ENCODE measurements at places on chromosomes 7 and 10.
A peak's percentile ranks its signal among the peaks of the same experiment; 100 is the strongest.

DNA sequence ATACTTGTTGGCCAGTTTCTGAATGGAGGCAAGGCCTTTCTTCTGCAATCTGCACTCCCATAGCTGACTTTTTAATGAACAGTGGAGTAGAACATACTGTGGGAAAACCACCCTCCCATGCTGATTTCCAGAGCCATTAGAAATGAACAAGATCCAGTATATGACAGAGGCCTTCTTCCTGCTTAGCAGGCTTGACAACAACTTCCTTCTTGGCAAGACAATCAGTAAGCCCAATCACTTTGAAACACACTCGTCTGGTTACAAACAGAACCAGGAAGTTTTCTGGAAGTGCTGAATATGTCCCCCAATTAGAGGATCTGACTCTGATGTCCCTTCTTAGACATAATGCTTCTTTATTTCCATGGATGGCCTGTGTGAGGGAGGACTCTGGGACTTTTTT lies 103.4 kb downstream of the SAMD9 start:
- DNase-seq: no peak

DNA sequence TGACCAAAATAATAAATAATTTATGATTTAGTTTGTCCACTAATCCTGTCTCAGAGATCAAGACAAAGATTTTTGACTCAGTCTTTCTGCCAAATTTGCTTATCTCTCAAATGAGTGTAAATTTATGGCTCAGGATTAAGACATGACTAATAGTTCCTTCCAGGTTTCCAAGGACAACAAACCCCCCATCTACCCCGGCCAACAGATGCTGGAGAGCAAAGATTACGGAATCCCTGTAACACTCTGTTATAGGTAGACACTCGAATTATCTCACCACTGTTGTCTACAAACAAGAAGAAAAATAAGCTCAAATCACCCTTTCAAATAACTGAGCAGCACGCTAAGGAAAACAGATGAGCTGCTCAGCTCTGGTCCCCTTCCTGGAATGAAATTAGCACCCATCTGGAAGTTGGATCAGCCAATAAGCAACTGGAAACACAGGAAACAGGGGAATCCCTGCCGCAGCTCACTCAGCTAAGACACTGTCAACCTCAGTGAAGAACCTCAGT lies 56.8 kb upstream of the SVIL start:
- DNase-seq: no peak

- no peak for DNase-seq
Observed at GRCh38 chr7:93804726-93805125, 85.8 kb downstream of the TFPI2 start.

DNA sequence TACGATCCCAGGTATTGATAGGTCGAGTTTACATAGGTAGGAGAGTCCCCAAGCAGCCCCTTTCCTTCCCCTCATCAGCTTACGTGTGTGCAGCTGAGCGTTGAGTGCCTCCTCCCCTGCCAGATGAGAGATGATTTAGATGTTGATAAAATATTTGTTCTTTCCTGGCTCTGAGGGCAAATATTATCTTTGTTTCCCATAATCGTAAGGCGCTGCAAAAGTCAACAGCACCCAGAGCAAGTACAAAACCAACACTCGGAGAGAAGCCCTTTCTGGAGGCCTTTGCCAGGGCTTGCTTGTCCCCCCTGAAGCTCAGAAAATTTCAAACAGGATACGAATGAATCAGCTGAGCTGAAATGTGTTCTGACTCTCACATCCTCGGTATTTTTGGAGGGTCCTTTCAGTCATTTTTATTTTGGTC lies 683.2 kb downstream of the LRMDA start:
- DNase-seq: no peak

DNA sequence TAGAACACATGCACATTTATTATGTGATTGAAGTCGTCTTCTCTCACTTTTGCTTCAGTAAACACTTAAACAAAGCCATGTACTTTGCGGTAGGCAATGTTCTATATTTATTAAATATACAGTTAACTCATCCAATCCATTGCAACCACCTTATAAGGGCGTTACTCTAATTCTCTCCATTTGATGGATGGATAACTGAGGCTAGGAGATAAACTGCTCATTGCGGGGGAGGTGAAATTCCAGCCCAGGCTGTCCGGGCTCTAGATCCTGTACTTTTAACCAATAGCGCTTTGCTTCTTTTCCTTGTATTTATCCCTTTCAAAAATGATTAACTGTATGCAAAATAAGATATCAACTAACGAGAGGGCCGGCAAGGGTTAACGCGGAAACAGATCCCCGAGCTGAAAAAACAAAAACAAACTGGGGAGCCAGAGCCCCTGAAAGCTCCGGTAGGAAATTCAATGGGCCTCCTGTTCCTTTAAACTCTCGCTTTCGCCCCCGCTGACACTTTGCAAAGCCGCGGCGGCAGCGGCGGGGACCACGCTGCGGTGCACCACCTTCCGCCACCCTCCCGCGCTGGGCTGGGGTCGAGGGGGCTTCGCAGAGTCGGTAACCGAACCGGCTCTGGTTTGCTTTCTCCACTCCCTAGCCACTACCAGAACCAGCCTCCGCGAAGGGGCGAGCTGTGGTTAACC lies 1.0 kb upstream of the PLXDC2 start:
- peak; percentile 58 for DNase-seq

DNA sequence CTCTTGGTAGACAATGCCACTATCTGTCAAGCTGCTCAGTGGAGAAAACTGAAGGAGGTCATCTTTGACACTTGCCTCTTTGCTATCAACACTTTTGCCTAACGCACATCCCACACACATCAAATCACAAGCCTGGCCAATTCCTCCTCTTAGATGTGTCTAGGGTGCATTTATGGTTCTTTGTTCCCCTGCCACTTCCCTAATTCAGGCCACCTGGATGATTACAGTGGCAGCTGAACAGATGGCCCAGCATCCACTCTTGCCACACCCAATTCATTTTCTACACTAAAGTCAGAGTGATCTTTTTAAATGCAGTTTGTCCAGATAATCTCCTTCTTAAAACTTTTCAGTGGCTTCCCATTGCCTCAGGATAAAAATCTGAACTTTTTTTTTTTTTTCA lies 58.6 kb downstream of the LAMB4 start:
- no peak for DNase-seq

DNA sequence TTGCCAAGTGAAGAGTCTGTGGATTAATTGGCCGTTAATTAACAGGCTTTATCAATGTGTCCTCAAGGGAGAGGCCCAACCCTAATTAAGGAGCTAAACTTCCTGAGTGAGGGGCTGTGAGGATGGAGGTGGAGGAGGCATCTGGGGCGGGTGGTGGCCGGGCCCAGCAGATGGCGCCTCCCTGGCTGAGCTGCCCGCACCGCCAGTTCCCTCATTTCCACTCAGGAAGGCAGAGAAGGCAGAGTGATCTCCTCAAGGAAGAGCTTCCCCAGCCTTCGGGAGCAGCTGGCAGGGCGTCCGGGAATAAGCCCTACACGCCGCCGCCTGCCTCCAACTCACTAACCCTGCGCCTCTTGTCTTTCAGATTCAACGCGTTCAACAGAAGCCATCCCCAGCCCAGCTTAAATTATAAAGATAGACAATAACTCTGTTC lies 112.2 kb downstream of the CYTH3 start:
- peak; percentile 54 for DNase-seq

GRCh38 chr10:121500701-121501332 lies 97.4 kb downstream of the FGFR2 start:
- no peak for DNase-seq

- DNase-seq: no peak
Observed at GRCh38 chr10:29688230-29688661, 53.5 kb upstream of the SVIL start.

DNA sequence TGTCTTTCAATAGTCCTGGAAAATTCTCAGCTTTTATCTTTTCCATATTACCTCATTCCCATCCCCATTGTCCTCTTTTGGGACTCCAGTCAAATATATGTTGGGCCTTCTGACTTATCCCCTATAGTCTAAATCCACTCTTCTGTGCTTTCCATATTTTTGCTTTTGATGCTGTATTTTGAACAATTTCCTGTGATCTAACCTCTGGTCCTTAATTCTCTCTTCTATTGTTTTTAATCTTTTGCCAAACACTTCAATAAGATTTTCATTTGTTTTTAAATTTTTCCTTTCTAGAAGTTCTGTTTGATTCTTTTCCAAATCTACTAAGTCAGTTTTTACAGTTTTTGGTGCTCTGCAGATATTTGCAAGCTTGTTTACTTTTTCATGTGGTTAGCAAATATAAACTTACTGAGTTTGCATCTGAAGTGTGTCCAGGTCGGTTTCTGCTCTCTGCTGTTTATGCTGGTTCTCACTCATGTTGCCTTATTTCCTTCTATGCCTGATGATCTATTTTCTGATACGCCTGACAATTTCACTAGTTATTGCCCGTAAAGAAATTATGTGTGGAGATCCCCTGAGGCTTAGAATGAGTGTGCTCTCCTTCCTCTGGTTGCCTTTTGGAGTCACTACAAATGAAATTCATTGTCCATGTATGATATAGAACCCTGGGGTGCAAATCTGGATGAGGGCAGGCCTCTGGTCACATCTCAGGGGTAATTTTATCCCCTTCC lies 110.4 kb downstream of the RBM20 start:
- no peak for DNase-seq

GRCh38 chr7:23410446-23411183 lies 59.7 kb downstream of the IGF2BP3 start:
- DNase-seq: no peak

DNA sequence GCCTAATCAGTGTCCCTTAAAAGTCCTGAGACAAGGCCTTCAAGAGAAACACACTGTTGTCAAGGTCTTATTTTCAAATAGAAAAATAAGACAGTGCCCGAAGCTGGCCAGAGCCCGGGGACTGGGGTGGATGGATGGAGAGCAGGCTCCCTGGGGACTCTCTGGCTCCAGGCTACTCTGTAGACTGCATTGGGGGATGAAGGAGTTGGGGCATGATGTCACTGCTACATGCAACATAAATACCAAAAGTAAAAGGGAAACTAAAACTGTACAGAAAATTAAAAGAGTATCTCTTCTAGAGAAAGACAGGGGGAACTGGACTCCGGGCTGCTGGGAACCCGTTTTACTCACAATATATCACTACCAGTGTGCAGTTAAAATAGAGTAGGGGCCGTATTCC lies 629.8 kb downstream of the KCNMA1 start:
- no peak for DNase-seq

DNA sequence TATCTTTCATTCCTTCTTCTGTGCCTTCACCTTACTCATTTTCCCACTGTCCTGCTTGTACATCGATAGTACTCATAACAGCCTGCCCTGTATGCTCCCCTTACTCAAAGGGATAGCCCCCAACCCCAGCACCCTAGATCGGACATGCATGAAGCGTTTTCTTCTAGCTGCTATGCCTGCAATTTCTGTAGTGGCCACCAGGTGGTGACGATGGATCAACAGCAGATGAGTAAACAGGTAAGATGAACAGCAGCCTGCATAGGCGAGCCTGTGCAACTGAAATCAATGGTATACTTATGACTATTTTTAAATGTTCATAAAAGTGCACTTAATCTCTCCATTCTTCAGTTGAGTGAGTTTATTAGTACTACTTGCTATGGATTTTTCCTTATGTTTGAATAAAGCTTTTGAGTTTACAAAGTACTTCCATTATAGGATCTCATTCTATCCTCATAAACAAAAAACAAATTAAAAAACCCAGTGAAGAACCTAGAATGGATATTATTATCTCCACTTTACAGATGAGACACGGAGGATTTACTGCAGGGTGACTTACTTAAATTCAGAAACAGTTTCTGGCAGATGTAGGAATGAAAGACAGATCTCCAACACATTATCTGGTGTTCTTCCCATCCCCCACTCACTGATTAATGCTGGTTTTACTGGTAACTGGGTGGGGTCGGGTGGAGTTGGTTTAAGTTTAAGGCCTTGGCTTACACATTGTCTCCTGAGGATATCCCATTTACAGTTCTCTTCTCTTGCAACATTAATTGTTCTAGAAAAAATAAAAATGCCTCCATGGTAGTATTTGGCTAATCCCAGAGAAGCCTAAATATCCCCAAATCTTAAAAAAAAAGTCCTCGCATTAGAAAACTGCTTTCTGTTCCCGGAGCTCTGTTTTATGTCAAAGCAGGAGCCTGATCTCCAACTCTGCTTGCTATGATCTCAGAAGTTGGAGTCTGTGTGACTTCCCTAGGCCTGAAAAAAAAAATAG lies 222.1 kb downstream of the GLI3 start:
- DNase-seq: no peak

DNA sequence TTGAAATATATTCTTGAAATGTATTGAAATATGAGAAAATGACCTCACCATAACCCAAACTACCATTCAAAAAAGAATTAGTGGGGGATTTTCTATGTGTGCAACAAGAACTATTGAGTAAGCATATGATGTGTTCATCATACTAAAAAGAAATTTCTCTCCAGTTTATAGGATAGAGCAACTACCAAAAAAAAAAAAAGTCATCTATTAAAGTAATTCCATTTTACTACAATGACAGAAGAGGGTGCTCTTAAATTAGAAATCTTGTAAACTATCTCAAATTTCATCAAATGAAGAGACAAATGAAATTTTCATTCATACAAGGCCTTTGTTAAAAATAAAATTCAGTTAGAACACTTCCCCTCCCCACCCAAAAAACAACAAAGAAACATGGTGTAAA lies 195.4 kb upstream of the PLXDC2 start:
- no peak for DNase-seq
